ENCODE measurements at places on chromosomes 5 and 9. TPM values are rescaled to one million over a fixed set of nuclear protein-coding genes. Genes with fewer than 3 reads are reported as not detected.

Gene PHF24
- total RNA-seq, result 3.1 TPM

DNA sequence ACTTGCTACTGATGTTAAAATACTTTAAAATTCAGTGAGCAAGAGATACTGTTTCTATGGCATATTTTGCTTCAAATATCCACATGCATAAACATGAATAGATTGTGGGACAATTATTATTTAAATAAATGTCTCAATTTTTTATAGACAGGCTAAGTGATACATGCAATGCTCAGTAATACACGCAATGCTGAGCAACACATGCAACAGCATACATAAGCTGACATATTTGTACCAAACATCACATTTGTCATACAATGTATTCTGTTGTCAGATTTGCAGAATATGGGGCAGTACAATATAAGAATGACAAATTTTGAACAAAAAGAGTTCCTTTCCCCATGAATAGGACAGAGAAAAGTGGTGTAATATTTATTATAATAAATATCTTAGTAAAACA, 155.5 kb downstream of the PDE4D start:
- no peak for DNase-seq

Gene GADD45G
- 124 TPM for total RNA-seq

GRCh38 chr9:86668488-86668887, 278.8 kb downstream of the GAS1 start:
- no peak for DNase-seq

DNA sequence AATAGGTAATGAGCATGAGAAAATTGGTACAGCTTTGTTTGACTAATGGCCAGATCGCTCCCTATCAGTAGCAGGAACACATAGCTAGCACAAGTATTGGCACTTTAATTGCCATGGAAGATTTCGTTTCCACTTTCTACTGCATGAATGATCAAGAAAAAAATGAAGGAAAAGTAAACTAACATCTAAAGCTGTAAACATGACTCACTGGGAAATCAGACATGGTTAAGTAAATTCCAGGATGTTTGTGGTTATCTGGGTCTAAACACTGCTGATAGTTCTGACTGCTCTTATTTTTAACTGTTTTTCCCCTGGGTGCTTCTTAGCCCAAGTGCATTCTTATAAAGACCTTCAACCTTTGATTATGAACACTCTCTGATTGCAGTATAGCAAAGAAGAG, 388.9 kb downstream of the NR2F1-AS1 start:
- no peak for DNase-seq

Gene IGFBPL1
- 590 TPM for total RNA-seq

Gene GSN
- 11.6 TPM for total RNA-seq

DNA sequence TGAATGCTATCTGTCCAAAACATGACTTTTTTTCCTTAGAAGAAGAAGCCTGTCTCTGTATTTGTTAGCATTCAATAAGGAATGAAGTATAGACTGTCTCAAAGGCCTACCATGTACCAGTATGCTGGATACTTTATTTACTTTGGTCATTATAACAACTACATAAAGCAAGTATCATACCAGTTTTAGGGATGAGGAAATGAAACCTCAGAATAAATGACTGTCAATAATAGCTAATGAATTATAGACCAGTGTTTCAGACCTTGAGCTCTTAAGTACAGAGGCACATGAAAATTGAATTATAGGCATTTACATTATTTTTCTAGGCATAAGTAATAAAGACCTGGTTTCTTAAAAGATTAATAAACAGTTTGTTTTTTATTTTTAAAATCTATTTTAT, 166.4 kb upstream of the TLX3 start:
- DNase-seq, result no peak

- DNase-seq, result no peak
Measured at GRCh38 chr5:148969291-148969690, 93.6 kb downstream of the SH3TC2 start.

DNA sequence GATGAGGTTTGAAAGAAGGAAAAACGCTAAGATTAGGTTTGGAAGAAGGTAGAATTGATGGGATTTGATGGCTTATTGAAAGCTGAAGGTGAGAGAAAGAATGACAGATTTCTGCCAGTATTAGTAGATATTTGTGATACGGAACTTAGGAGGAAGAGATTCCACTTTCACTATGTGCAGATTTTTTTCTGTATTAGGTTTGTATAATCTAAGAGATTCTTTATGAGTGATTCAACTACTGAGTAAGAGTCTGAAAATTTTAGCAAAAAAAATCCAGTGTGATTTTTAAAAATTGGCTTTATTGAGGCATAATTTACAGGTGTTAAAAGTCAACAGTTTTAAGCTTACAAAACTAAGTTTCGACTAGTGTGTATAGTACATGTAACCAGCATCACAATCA, 54.1 kb downstream of the AP3S1 start:
- DNase-seq, result no peak

Gene CDX1
- total RNA-seq, result not detected

Gene C9orf85
- total RNA-seq, result 11.1 TPM

DNA sequence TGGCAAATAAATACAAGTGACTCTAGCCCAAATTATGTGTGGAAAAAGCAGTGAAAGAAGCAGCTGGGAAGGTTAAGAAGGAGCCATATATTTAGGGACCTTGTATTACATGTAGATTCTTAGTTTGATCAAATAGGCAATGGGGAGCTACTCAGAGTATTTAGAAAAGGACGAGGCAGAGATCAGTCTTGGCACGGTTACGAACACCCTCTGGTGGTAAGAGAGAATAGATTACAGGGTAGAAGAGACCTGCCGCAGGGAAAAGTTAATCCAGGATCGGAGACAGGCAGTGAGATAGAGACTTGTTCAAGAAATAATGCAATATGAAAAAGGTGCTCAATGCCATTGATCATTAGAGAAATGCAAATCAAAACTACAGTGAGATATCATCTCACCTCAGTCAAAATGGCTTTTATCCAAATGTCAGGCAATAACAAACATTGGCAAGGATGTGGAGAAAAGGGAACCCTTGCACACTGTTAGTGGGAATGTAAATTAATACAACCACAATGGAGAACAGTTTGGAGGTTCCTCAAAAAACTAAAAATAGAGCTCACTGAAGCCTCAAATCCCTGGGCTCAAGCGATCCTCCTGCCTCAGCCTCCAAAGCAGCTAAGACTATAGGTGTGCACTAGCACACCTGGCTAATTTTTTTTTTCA, 12.0 kb downstream of the INIP start:
- DNase-seq, result peak; percentile 24

Data from glutamatergic neuron (in vitro differentiated cells).